Omental fat pad (tissue), 4 donors: ENCODE measurements at places on chromosomes 5 and 9. TPM values are rescaled to one million over a fixed set of nuclear protein-coding genes. Genes with fewer than 3 reads are reported as not detected.

TRPM3 gene
- 0.60 TPM for total RNA-seq

CAMSAP1 gene
- total RNA-seq: 25.2 TPM

DNA sequence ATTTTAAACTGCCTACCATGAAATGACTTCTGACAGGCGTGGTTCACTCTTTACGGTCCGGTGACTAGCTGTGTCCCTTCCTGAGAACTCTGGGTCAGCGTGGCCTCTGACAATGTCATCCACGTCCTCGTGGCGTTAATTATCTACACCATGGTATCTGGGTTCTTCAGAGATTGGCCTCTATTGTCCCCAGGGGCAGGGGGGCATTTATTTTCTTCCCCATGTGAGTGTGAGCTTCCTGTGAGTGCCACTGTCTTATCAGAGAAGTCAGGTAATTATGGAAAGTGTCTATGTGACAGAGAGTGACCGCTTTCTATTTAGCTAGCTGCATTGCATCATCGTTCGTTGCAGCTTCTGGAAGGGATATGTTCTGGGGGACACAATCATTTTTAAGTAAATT is 77.2 kb downstream of the FBXL7 start:
- no peak for DNase-seq

GRCh38 chr5:98796197-98796972 is 22.9 kb downstream of the RGMB start:
- no peak for DNase-seq

SMIM27 gene
- total RNA-seq: 7.3 TPM

GPRIN1 gene
- 0.37 TPM for total RNA-seq

CCDC187 gene
- not detected for total RNA-seq

- no peak for DNase-seq
Observed at GRCh38 chr9:27339661-27340284, 42.8 kb upstream of the EQTN start.

DNA sequence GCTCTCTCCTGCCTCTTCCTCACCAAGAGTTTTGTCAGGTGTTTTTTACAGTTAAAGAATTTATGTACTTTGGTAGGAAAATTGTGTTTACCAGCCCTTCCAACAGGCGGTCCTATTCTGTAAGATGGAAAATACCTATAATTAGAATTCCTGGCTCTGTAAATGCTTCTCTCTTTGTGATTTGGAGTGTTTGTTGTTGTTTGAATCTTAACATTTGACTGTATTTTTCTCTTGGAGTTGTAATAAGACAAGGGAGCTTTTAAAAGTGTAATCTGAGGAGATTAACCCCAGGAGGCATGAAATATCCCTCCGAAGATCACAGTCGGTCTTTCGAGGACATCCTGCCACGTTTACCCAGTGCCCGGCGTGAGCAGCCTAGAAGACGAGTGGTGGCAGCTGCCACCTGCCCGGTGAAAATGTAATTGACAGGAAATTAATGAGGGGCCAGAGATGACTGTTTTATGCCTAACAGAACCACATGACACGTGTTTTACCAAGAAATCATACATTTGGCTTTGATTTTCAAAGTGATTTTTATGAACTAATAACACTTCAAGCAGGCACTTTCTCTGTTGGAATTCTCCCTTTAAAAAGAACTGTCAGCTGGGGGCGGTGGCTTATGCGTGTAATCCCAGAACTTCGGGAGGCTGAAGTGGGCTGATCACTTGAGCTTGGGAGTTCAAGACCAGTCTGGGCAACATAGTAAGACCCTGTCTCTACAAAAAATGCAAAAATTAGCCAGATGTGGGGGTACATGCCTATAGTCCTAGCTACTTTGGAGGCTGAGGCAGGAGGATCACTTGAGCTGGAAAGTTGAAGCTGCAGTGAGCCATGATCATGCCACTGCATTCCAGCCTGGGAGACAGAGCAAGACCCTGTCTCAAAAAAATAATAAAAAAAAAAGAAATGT is 20.0 kb downstream of the ANKRD33B start:
- no peak for DNase-seq

SPATA31C1 gene
- not detected for total RNA-seq

PKD2L2 gene
- total RNA-seq: not detected

UBAP2 gene
- total RNA-seq: 16.1 TPM

ECM2 gene
- 51.0 TPM for total RNA-seq

DNA sequence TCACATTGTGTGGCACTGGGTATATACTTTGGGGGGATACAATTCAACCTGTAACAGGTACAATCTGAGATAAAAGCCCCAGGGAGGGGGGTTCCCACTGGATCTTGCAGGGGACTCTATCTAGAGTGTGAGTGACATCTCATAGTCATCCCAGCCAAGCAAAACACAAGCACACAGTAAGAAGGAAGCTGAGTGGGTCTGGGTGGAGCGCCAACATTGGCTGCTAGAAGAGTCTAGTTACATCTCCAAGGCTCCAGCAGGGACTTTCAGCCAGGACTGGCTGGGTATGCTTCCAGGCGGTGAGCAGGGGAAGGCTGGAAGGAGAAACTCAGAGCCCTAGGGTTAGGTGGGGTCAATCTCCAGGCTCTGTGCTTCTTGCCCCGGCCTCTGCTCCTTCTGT is 53.0 kb downstream of the IL31RA start:
- DNase-seq: no peak

GRCh38 chr5:126656401-126657007 is 55.8 kb downstream of the PHAX start:
- no peak for DNase-seq

GRCh38 chr5:103450333-103451061 is 112.1 kb downstream of the NUDT12 start:
- no peak for DNase-seq

DNA sequence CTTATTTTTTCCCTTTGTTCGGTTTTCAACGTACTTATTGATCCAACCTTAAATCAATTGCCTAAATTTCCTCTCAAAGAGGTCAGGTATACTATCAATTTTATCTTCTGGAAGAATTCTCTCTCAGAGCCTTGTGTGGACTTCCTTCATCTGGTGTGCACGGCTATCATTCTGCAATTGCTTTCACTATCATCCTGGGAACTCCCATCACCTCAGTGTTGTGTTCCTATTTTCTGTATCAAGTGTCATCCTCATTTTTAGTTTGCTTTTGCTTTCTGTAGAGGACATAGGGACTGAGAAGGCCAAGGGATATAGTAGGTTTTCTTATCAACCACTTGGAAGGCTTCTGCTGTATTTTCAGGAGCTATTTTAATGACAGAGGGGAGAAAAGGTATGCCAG is 11.3 kb downstream of the STOM start:
- DNase-seq: no peak

PCDHGA2 gene
- 2.6 TPM for total RNA-seq

ORM2 gene
- total RNA-seq: 1.6 TPM

GRCh38 chr5:136090319-136090718 is 42.3 kb upstream of the SMAD5 start:
- DNase-seq: no peak

FSTL4 gene
- total RNA-seq: 0.32 TPM

DNA sequence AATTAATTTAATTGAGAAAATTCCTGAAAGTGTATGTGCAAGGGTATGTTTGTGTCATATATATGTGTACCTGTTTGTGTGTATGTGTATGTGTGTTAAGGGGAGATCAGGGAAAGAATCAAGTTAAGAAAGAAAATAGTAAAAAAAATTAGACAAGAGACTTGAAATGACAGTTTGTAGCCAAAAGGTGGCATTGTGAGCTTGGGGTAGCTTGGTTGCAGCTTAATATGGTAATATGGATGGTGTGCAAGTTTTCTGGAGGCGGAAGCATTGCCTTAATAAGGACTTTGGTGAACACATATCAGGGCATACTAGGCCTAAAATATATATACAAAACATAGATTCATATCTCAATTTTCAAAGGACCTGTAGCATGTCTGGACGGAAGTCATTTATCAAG is 129.9 kb downstream of the INSYN2B start:
- no peak for DNase-seq

DNA sequence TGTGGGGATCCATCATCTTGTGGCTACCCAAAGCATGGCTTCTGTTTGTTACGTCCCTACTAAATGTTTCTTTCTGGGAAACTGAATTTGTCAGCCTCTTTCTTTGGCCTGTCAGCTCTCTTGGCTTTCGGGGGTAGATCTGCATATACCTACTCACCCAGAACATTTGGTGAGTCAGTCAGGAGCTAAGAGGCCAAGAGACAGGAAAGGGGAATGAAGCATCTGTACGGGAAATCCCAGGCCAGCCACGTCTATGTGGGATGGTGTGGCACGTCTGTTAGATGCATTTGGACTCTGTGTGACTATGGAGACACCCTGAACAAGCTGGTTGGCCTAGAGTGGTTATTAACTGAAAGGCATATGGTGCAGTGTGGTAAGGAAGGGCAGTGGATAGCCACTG is 58.1 kb downstream of the CDO1 start:
- DNase-seq: no peak

IL7R gene
- 23.8 TPM for total RNA-seq

GRCh38 chr5:20157089-20157488 is 169.1 kb upstream of the CDH18 start:
- no peak for DNase-seq

CATSPER3 gene
- total RNA-seq: not detected

RNF224 gene
- total RNA-seq: 0.19 TPM

DNA sequence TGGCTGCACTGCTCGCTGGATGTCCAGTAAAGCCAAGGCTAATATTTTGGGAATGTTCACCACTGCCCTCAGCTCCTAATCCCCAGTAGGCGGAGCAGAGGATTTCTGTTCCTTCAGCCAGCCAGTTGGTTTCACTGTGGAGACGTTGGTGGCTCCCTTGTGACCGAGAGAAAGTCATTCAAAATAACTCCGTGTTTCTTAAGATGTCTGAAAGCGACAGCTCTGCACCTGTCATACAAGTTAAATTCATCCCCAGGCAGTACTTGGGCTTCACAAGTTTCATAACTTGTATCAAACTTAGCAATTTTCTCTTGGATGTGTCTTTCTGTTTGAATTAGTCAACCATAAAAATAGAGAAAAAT is 382 bp upstream of the CDKN2B start:
- DNase-seq: no peak

DNA sequence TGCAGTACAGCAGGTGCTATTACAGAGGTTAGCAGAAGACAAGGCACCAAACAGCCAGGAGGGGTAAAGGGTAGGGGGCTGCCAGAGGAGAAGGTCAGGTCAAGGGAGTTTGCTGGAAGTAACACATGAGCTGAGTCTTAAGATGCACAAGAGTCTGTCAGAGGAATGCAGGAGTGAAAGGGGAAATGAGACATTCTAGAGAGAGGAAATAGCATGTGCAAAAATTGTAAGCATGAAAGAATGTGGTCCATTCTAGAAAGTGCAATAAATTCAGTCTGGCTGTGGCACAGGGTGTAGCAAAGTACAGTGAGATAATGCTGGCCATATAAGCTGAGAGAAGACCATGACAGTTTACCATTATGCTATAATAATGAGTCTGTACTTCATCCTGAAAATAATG is 6.6 kb downstream of the GOLGA1 start:
- DNase-seq: no peak

- DNase-seq: no peak
Observed at GRCh38 chr9:87556821-87557220, 59.2 kb downstream of the DAPK1 start.

DNA sequence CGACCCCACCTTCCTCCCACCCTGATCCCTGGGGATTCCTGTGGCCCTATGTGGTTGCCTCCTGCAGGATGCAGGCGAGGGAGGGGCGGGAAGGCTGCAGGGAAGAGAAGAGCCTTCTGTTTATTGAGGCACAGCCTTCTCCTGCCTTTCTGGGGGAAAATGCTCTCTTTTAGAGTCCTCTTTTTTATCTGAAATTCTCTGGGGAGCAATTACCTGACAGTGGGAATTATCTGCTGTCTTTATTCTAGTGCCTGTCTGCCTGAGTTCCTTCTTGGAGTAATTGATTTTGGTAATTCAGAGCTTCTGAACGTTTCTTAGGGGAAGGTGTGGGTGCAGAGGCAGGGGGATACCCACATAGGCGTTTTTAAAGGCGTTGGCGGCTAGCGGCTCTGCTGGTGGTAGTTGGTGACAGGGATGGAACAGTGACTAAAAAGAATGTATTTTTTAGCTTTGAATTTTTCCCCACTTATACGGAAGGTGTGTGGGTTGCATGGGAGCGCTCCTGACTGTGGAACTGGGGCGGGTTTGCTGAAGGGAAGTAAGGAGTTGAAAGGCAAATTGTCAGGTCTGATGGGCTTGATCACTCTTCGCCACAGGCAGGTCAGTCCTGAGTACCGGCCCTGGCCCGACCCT is 35.2 kb upstream of the DAB2IP start:
- no peak for DNase-seq

DNA sequence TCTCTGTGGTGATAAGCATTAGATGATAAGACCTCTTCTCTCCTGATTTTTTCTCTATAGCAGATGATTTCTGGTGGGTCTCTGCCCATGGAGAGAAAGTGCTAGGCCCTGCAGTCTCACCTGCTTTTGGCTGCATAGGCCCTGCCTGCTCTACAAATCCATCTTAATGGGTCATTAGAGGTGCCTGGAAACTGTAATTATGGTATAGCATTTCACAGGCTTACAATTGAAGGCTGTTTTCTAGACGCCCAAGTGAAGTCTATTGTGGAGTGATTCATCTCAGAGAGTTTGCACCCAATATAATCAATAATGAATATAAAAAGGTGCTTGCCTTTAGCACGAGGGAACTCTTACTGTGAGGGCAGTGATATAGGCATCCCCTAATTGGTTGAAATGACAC is 33.8 kb downstream of the NEUROG1 start:
- no peak for DNase-seq

DNA sequence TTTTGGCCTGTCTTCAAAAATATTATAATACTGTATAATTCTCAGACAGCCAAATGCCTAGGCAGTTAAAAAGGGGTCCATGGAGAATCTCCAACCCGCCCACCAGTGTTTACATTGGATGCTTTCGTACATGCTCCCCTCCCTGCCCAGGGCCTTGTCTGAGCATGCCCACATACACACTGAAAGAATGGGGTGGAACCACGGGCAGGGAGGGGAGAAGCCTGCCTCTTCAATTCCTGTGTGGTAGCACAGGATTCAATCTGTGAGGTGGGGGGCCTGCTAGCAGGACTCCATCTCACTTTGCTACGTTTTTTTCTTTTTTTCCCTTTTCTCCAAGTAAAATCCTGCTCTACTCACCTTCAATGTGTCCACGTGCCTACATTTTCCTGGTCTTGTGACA is 314.7 kb upstream of the GRAMD2B start:
- DNase-seq: no peak

- DNase-seq: no peak
Observed at GRCh38 chr5:151258201-151258611, 5.2 kb downstream of the GM2A start.

P4HA2 gene
- 29.5 TPM for total RNA-seq

DNA sequence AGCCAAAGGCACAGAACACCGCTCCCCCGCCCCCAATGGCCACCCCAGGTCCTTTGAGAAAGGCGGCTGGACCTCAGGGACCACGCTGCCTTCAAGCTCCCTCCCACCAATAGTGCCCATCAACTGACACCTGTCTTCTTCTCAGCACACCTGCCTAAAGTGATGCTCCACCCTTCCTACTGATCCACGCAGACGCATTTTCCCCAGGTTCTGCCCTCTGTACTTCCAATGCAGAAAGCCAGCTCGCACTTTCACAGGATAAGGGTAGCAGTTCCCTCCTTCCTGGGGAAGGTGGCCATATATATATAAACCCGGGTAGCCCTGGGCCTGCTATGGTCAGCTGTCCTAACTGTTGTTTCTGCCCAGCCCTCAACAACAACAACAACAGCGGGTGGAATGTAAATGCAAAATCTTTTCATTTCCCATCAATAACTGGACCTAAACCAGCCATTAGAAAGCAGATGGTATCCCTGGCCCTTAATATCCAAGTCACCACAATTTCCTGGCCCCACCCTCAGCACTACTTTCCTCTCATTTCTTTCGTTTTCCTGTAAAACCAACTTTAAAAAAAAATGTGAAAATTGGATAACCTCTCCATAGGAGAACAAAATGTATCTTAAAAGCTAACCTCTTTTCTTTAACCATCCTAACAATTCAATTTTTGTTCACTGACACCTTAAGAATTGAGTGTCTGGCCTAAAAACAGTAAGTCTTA is 1.7 kb downstream of the GOLM1 start:
- no peak for DNase-seq
